Lower lobe of right lung (tissue), 2 donors: ENCODE measurements at places on chromosomes 11 and 22.

DNA sequence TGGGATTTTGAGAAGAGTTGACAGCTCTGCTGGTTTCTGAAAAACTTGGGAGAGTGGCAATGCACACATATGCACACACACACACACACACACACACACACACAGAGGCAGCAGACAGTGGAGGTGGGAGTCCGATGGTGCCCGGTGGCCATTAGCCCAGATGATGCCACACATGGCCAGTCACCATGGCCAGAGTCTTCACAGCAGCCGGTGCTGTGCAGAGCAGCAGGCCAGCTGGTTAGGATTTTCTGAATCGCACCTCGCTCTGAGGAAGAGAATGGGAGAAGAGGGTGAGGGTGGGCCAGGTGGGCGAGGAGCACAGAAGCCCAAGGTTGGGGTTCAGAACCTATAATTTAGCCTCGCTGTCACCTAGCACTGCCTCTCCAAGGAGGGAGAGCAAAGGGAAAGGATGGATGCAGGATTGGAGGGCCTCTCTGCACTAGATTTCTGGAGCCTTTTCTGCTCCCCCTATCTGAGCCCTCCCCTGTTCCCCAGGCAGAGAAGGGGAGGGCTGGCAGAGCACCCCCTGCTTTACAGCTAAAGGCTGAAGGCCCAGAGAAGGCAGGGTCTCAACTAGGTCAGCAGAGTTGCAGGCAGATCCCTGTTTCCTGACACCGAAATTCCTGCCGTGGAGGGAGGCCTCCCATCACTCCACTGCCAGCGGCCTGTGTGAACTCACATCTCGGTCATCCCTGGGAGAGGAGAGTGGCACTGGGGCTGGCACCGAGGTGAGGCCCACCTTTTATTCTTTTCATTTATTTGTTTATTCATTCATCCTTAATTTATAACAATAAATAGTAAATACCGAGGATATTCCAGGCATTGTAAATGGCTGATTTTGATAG, 25.8 kb upstream of the FXYD6 start:
- DNase-seq: no peak

- no peak for DNase-seq
These were observed 309.5 kb upstream of the ANO5 start for GRCh38 chr11:21883354-21883753.

DNA sequence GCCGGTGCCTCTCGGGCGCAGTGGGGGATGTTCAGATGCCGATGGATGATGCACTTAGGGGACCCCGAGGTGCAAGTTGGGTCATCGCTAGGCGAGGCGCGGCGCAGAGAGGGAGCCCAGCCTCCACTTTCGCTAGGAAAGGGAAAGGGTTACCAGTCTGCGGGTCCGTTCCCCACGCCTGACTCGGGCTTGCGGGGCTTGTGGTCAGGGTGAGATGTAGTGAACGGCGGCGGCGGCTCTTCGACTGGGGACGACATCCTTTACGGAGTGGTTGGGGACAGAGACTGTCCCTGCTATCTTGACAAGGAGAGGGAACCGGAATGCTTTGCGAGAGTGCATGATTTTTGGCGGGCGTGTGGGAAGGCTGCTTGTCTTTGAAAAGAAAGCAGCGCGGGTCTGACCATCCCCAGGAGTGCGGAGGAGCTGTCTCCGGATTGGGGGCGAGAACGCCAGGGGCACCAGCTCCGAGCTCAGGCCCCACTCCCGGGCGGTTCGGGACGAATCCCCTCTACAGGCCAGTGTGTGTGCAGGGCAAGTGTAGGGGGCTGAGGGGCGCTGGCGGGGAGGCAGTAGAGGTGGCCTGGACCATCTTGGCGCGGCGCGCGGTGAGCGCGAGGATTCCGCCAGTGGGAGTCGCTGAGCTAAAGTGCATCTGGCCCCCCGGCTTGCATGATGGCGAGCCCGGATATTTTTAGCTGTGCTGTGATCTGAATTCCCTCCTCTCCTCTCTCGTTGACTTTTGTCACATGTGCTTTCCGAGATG, 1.1 kb downstream of the FAT3 start:
- DNase-seq: no peak

DNA sequence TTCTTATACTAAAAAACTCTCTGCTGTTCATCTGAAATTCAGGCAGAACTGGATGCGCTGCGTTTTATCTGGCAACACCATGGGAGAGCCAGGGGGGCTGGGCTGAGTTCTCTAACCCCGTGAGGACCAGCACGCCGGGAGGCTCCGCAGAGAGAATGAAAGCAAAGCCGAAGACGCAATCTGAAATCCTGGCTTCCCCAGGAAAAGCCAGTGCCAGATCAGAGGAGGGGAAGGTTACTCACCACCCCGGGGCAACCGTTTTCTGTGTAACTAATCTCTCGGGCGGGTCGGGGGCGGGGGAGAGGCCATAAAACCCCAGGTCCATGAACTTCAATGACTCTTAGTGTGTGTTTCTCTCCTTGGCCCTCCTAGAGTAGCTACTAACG, 99.4 kb downstream of the SHANK2 start:
- DNase-seq: no peak

GRCh38 chr22:36055376-36056295, 27.0 kb upstream of the RBFOX2 start:
- DNase-seq: no peak

GRCh38 chr11:101446238-101446637, 137.6 kb downstream of the TRPC6 start:
- no peak for DNase-seq

- no peak for DNase-seq
These were observed 155.8 kb downstream of the DSCAML1 start for GRCh38 chr11:117641008-117641915.

DNA sequence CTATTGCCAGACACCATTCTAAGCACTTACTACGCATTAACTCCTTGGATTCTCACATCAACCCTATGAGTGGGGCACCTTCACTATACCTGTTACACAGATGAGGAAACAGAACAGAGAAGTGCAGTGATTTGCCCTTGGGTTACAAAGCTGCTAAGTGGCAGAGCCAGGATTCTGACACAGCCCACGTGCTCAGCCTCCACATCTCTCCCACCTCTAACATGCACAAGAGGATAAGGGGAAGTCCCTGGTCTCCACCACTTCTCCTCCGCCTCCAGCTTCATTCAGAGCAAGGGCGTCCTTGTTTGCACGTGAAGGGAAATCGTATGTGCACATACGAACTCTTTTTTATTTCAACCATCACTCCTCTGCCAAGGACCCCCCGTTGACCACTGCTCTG, 53.7 kb downstream of the CDON start:
- no peak for DNase-seq

- no peak for DNase-seq
These were observed 46.3 kb downstream of the GAB2 start for GRCh38 chr11:78371221-78371891.
